ENCODE measurements at places on chromosomes 7 and 10. TPM values are rescaled to one million over a fixed set of nuclear protein-coding genes. Genes with fewer than 3 reads are reported as not detected.

AKR1C8 gene
- total RNA-seq = 0.23 TPM

IFIT1 gene
- total RNA-seq = 13.5 TPM

LAMB1 gene
- total RNA-seq = 66.4 TPM

GIMAP5 gene
- total RNA-seq = 34.0 TPM

ZRANB1 gene
- 24.2 TPM for total RNA-seq

All from spleen (tissue), 13 donors.